H1 (cell line): ENCODE measurements at places on chromosomes 7 and 10. TPM values are rescaled to one million over a fixed set of nuclear protein-coding genes. Genes with fewer than 3 reads are reported as not detected.
A peak's percentile ranks its signal among the peaks of the same experiment; 100 is the strongest.

Gene INHBA
- polyA plus RNA-seq: 1.1 TPM in 2 replicates

GRCh38 chr10:92076722-92077121 lies 153.2 kb downstream of the BTAF1 start:
- DNase-seq: no peak

DNA sequence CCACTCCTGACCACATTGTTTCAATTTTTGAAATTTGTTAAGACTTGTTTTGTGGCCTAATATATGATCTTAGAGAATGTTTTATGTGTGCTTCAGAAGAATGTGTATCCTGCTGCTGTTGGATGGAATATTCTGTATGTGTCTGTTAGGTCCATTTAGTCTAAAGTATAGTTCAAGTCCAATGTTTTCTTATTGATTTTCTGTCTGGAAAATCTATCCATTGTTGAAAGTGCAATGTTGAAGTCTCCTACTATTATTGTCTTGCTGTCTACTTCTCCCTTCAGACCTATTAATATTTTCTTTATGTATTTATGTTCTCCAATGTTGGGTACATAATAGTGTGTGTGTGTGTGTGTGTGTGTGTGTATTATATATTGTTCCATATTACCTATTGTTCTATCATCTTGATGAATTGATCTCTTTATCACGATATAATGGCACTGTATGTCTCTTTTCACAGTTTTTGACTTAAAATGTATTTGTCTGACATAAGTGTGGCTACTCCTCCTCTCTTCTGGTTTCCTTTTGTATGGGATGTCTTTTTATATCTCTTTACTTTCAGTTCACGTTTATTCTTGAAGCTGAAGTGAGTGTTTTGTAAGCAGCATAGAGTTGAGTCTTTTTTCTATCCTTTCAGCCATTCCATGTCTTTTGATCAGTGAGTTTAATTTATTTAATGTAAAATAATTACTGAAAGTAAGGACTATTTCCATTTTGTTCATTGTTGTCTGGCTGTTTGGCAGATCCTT lies 61.3 kb downstream of the AKR1D1 start:
- DNase-seq: no peak

GRCh38 chr10:89643431-89643811 lies 1.6 kb downstream of the PANK1 start:
- DNase-seq: no peak

- no peak for DNase-seq
These were observed 10.4 kb downstream of the TNS3 start for GRCh38 chr7:47571331-47572093.

GRCh38 chr10:395665-396064 lies 260.4 kb downstream of the ZMYND11 start:
- DNase-seq: no peak

Gene ASB10
- not detected in 2 replicates for polyA plus RNA-seq

DNA sequence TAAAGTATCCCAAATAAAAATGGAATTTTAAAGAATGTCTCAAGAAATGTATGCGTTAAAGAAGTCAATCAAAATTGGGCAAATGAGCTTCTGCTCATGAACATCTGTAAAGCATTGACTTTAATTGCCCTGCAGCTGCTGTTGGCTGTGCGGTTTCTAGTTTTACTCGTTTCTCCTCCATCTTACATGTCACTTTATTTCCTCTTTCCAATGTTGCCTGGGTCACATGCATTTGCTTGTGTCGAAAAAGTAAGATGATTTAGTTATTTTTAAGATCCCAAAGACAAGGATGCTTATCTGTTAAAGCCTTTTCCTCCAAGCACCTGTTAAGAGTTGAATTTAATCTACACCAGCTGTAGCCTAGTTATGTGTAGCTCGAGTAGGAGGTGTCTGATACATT lies 310.4 kb downstream of the EXOC4 start:
- no peak for DNase-seq

DNA sequence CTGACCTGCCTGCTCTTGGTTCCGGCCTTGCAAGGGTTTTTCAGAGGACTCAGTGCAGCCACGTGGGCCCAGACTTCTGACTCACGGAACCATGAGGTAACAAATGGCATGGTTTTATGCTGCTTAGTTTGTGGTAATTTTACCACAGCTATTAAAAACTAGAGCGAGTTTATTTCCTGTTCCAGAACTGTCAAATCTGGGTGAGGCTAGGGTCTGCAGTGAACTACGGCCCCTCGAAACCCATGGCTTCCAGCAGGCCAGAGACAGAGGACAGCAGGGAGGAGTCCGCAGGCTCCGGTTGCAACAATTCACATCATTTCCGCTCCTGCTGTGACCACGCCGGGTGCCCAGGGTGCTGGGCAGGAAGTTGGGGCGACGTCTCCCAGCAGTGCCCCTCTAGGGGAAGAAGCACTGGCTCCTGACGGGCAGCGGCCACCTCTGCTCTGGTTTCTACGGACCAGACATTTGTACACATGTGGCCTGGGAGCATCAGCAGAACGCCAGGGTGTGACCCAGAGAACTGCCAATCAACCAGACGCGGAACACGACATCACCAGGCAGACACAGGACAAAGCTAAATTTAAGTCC lies 74.8 kb downstream of the ADARB2 start:
- DNase-seq: no peak

Gene LRIT2
- not detected in 2 replicates for polyA plus RNA-seq

DNA sequence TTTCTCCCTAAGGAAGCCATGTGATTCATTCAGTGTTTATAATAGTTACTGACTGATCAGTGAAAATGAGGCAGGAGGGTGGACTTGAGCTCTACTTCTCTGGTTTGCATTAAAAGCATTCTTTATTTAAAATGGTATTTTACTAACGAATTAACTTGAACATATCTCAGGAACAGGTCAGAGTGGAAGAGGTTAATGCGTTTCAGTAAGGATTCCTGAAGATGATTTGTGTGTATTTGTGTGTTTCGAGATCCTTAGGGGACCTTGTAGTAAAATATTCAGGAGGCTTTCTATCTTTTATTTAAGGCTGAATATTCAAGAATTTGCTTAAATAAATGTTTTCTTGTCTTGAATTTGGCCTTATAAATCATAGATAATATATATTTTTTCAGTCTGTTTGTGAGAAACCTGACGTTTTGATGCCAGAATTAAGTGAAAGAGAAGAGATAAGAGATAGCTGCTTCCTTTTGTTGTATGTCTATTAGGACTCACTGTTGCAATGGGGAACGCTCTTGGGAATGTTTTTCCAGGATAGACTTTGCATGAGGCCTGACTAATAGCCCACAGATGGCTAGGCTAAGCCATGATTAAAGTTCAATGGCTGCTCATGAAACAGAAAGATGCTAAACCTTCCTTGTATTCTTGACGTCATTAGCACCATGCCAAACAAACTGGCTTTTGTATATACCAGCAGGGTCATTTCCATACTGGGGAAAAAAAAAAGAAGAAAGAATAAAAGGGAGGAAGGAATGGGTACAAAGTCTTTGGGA lies 93.8 kb upstream of the MTPN start:
- no peak for DNase-seq

Gene GHRHR
- 0.60 and 1.6 TPM in 2 replicates for polyA plus RNA-seq

DNA sequence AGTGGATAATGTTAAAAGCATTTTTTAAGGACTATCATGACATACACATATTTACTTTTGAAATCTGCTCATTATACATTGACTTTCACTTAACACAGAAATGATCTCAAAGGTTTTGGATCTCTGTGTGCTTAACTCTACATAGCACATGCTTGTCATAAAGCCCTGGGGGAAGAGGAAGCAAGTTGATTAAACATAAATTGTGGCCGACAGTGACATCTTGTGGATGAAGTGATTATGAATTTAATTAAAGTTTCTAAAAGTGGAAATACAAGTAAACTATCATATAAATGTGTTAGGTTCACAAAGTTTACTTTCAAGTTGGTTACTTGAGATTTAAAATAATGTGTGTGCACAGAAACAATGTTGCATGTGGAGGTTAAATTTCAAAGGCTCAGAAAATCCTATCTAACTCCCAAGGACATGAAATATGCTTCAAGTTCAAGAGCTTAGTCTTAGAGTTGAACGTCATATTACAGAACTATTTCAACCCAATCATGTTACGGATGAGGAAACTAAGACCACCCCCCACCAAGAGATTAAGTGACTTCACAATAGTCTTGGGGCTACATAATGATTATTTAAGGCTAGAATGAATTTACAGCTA lies 1247.8 kb downstream of the GATA3 start:
- no peak for DNase-seq

Gene UNC5B
- polyA plus RNA-seq: 27.9 and 34.1 TPM in 2 replicates

DNA sequence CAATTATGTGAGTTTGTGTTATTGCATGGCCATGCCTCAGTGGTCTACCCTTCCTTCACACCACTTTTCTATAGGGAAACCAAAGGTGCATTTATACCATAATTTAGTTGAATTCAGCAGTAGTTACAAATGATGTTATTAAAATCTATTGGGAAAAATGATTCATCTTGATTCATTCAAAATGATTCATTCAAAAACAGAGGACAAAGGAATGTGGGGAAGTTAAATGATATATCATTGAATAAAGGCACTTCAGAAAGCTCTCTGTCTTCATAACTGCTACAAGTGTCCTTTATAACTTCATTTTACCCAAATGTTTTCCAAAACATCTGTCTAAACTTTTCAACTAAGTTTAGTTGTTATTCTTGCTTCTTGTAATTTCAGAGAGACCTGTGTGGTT lies 722.9 kb downstream of the GRM8 start:
- DNase-seq: no peak

Gene PHKG1
- polyA plus RNA-seq: 0.03 and 0.14 TPM in 2 replicates

GRCh38 chr10:102629661-102630614 lies 14.3 kb upstream of the TRIM8 start:
- peak; percentile 73 for DNase-seq

Gene TOMM7
- 277 and 508 TPM in 2 replicates for polyA plus RNA-seq

DNA sequence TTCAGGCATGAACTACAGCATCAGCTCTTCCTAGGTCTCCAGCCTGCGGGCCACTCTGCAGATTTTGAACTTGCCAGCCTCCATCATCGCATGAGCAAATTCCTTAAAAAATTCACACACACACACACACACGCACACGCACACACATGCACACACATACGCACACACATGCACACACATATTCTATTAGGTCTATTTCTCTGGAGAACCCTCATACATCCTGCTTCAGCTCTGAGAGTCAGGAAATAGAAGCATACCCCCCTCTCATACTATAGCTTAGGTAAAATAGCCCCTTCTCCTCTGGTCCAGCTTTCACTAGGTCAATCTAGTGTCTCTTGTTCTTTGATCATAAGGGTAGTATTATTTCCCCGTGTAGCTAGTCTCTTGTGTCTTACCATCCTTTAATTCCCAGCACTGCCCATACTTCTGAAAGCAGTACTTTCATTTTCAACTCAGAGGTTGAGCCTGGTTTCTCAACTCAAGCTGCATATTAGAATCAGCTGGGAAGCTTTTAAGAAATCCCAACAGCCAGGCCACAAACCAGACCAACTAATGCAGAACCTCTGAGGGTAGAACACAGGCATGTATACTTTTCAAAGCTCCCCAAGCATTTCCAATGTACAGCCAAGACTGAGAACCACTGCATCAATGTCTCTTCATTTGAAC lies 30.9 kb upstream of the ITGB8 start:
- no peak for DNase-seq

- no peak for DNase-seq
These were observed 496 bp downstream of the BRI3 start for GRCh38 chr7:98281757-98282606.

- no peak for DNase-seq
These were observed 88.7 kb downstream of the PIP4K2A start for GRCh38 chr10:22625516-22626290.

DNA sequence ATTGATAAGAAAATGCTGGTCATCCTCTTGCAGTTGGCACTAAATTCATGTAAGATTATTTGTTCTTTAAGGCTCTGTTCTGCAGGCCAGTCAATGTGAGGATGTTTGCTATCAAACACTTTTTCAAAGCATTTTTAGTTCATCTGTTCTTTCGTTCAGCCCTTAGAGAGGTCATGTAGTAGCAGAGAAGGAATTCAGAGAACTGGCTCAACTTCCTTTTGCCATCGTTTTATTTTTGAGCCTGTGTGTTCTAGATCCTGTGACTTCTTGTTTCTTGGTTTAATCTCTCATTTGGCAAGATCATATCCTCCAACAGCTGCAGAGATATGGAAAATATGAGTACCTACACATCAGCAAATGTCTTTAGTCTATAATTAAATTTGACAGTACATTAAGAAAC lies 184.3 kb downstream of the NRP1 start:
- no peak for DNase-seq

DNA sequence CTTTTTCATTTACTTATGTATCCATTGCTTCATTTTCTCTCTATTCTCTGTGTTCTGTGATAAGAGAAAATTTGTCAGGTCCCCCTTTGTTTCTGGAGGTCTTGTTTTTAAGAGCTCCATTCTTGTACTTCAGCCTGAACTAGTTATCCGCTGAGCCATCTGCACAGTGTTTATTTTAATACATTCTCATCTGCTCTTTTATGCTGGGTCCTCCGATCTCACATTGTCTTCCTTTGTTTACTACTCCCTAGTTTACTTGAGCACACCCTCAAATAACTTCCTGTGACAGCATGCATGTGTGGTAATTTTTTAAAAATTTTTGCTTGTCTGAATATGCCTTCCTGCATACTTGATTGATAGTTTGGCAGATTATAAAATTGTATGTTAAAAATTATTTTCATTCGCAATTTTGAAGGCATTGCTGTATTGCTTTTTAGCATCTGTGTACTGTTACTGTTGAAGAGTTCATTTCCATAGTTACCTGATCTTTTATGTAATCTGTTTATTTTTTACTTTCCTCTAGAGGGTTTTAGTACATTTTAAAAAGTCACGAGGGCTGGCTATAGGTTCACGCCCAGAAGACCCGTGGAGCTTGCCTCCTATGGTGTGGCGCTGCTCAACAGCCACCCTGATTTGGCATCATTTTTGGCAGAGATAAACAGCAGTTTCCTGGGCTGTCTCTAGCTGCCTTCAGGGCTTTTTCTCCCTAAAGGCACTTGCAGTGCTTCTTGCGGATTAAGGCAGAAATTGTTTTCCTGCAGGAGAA lies 31.9 kb downstream of the RSBN1L start:
- no peak for DNase-seq

DNA sequence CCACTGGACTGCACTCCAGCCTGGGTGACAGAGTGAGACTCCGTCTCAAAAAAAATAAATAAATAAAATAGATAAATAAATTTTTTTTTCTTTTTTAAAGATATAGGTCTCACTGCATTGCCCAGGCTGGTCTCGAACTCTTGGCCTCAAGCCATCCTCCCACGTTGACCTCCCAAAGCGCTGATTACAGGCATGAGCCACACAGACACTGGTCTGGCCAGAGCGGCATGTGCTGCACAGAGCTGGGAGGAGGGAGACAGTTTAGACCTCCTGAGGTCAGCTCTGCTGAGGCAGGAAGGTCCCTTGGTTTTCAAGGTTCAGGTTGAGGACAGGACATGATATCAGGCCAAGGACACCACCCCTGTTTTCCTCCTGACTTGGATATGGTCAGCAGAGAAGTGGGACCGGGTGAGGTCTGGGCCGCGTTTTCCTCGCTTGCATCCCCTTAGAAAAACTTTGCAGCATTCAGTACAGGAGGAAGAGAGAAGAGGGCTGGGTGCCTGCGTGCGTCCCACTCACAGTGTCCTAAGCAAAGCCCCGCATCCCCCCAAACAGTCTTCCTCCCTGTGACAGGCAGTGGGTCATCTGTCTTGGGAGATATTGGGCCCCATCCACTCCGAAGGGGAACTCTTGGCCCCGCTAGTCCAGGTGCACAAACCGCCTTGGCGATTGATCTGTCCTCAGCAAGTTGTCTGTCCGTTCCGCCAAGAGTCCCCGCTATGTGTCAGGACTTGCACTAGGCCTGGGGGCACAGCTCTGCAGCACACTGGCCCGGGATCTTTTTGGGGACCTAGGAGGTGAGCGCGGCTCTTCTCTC lies 56.1 kb downstream of the ZNF727 start:
- DNase-seq: no peak

Gene SUN3
- not detected in 2 replicates for polyA plus RNA-seq
